ENCODE measurements at places on chromosomes 3 and 15.

GRCh38 chr3:13623101-13623654 lies 74.3 kb downstream of the FBLN2 start:
- DNase-seq, result no peak

DNA sequence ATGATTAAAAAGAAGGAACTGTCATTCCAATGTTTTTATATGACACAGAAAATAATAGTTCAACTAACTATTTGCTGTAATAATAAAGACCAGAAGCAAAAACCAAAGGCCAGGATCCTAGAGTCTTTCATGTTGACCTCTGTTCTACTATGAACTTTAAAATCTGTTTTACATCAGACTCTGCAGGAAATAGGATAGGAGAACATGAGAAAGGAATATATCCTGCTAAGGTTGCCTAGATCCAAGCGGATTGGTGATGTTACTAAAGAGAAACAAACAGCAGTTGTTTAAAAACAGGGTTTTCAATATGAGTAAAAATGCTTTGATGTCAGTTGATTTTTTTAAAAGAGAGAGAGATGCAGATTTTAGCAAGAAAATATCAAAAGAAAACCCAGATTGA lies 549.6 kb downstream of the ZIC1 start:
- DNase-seq, result no peak

DNA sequence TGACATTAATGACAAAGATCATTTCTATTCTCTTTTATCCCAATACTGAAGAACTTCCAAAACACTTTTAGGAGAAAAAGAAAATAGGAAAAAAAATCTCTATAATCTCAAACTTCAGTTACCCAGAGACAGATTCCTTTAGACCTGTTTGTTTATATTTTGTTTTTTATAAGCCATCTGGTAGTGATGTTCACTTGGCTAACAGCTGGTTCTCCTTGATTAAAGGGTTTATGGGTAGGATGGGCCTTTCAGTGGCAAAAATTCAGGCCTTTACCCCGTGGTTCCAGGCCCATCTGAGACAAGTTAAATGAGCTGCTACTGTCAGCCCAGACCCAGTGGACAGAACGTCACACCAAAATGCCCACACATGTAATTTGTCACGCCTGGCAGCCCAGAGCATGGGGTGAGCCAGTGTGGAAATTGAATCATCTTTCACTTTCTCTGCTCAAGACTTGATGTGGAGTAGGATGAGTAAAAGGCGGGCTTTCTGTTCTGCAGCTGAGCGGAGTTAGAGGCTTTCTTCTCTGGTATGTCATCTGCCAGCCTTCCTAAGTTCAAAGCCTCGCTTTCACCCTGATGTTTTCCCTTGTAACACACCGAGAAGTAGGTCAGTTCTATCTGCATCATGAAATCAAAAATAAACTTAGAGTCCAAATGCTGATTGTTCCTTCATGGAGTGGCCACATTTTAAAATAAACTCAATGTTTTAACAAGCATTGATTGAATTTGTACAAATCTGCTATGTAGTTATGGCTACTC lies 62.5 kb upstream of the SKOR1 start:
- DNase-seq, result no peak

GRCh38 chr15:89812011-89812846 lies 2.4 kb downstream of the ANPEP start:
- no peak for DNase-seq

GRCh38 chr3:127324913-127325628 lies 37.2 kb upstream of the PRR20G start:
- DNase-seq, result no peak

DNA sequence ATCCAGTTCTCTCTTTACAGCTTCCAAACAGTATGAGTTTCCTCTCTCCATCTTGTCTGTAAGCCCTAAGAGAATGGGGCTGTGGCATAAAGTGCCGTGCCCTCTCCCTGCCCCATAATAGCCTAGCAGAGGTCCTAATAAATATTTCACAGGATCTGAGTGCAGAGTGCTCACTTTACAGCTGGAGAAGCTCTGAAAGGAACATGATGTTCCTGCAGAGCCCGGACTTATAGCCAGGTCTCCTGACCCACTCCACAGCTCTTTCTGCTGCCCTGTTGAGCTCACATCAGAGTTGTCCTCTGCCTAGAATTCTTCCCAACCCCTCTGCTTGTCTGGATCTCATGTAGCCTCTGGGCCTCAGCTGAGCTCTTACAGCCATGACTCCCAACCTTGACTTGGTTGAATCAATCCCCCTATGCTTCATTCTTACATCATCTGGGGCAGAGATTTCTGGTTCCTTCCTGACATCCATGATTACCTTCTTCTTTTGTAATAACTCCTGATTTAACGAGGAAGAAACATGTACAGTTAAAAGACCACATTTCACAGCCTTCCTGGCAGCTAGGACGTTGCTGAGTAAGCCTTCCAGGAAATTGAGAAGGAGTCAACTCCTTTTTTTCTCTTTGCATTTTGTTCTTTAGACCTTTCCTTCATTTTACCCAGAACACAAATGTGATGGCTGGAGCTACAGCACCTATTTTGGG lies 135.3 kb downstream of the RPLP1 start:
- DNase-seq, result no peak
